ENCODE measurements at places on chromosomes 2 and 18.

DNA sequence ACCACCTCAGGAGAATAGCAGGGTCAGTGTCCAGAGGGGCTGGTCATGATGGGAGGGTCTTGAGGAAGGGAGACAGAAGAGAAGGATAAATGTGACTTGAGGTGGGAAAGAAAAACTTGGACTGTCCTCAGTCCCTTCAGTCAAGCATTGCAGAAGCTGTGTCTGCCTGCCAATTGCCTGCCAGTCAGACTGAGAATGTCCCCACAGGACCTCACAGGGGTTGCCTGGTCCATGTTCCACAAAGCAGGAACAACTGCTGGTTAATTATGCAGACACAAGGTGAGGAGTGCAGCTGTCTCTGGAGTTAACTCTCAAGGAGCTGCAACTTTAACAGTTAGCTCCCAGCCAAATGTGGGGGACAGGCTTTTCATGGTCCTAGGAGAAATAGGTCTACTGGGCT lies 75.7 kb downstream of the TRIM43 start:
- no peak for DNase-seq

DNA sequence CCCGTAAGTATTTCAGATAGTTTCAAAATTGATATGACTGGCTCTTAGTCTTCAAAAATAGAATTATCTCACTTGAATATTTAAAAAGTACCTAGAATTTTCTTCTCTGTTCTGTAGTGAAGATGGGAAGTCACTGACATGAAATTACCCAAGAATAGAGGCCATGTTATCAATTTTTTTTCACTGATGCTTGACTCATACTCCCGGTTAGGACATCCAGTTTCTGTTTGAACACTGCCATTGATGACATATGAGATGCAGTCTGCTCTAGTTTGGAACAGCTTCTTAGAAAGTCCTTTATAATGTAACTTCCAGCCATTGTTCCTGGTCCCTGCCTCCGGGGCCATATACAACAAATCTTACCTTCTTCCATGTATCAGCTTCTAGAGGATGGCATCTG lies 26.0 kb downstream of the MAP3K20 start:
- DNase-seq = no peak

GRCh38 chr2:234116010-234116409 lies 65.5 kb downstream of the SPP2 start:
- DNase-seq = no peak

DNA sequence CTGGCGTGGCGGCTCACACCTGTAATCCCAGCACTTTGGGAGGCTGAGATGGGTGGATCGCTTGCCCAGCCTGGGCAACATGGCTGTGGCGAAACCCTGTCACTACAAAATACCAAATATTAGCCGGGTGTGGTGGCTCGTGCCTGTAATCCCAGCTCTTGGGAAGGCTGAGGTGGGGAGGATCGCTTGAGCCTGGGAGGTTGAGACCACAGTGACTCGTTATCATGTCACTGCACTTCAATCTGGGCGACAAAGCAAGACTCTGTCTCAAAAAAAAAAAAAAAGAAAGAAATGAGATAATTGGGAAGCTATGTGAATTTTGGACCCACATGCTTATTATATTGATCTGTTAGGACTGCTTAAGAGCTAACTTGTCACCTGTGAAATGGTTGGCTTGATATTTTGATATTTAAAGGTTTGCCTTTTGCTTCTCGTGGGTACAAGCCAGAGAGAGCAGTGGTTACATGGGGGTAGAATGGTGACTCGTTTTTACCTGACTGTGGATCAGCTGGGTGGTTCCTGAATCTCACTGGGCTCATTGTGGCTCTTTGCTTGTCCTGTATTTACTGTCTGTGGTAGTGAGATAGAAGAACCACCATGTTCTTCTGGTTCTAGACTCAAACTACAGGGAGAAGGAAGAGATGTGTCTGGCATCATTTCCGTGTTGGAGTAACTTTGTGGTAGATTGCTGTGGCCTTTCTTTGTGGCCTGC lies 28.9 kb downstream of the ZNF532 start:
- DNase-seq = no peak

- DNase-seq = no peak
Observed at GRCh38 chr2:154449951-154450658, 248.4 kb upstream of the KCNJ3 start.

DNA sequence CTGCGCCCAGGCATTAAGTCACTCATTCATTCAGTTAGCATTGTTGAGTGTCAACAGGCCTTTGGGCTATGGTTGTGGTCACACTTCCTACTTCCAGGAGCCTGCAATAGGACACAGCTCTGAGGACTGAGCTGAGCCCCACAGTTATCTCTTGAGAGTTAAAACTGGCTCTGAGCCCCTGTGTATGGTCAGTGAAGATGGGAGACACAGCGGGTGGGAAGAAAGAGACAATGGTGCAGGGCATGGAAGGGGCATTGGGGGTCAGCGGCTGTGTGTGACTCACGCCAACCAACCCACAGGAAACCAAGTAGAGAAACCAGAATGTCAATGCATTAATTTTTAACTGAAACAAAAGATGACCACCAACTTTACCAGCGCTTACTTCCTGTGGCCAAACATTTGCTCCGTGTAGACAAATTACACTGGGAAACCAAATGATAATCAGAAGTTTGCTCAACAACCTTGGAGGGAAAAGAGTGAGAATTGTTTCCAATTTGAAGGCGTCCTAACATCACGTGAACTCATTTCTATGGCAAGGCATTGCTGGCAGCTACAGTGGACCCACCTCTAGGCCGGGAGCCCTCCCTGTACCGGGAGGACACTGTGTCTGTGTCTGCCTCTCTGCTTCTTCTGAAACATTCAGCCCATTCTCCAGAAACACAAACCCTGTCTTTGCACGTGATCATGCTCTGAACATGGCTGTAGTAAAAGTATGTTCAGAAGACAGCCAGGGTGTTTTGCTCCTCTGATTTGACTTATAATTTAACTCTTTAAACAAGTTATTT lies 212.0 kb upstream of the ID2 start:
- DNase-seq = no peak

DNA sequence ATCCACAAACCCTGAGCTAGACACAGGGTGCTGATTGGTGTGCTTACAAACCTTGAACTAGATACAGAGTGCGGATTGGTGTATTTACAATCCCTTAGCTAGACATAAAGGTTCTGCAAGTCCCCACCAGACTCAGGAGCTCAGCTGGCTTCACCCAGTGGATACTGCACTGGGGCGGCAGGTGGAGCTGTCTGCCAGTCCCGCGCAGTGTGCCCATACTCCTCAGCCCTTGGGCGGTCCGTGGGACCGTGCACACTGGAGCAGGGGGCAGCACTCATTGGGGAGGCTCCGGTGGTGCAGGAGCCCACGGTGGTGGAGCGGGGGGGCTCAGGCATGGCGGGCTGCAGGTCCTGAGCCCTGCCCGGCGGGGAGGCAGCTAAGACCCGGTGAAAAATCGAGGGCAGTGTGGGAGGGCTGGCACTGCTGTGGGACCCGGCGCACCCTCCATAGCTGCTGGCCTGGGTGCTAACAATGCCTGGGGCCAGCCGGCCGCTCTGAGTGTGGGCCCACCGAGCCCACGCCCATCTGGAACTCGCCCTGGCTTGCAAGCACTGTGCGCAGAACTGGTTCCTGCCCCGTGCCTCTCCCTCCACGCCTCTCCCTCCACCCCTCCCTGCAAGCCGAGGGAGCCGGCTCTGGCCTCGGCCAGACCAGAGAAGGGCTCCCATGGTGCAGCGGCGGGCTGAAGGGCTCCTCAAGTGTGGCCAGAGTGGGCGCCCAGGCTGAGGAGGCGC lies 75.6 kb downstream of the MOB4 start:
- DNase-seq = no peak

DNA sequence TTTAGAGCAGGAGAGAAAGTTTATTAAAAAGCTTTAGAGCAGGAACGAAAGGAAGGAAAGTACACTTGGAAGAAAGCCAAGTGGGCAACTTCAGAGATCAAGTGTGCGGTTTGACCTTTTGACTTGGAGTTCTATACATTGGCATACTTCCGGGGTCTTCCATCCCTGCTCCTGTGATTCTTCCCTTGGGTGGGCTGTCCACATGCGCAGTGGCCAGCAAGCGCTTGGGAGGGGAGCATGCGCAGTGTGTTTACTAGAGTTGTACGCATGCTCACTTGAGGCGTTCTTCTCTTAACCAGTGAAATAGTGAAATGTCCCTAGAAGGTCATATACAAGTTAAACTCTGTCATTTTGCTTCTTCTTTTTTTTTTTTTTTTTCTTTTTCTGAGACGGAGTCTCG lies 56.9 kb upstream of the ZNF532 start:
- DNase-seq = no peak

DNA sequence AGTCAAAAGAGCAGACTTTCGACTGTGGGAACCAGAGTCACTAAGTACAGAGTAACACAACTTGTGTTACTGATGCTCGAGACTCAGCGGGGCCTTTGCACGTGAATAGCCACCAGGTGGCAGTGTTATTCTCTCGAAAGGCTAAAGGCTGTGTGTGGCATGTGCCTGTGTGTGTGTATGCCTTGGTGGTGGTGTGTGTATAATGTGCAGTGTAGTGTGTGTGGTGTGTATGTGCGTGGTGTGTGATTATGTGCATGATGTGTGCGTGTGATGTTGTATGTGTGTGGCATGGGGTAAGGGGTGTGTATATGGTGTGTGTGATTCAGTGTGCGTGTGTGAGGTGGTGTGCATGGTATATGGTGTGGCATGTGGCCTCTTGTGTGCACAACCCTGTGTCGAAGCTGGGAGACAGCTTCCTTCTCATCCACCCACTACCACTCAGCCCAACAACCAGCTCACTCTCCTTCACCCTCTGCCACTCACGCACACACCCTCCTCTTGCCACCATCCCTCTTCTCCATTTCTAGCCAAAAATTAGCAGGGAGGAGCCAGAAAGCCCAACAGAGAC lies 83.0 kb upstream of the ZNF532 start:
- peak; percentile 70 for DNase-seq

DNA sequence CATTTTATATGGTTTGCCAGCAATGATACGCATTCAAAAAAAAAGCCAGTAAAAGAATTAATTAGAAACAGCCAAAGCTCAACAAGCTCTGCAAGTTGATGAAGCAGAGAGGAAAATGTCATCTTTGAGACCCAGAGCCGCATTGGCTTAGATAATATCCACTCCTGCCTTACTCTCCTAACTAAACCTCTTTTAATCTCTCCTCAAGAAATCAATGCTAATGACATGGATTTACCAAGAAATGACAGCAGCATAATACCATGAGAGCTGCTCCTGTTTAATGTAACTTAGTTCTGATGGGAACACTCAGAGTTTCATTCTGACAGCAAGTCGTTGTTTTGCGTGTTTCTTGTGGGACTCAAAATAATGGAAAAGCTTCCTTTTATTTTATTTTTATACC lies 1099.4 kb upstream of the PIK3C3 start:
- no peak for DNase-seq

DNA sequence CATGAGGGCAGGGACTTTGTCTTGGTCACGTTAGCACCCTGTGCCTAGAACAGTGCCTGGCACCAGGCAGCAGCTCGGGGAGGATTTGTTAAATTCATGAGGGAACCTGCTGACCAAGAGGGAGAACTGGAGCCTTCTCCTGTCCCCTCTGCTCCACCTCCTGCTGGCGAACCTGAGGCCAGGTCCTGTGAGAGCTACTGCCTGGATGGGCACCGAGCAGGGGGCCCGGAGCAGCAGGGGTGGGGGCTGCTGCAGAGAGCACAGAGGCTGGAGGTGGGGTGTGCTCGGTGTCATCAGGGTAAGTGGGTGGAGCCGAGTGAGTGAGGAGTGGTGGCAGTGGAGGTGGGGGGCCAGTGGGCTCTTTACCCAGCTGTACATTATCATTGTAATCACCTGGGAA lies 52.1 kb upstream of the FAHD2A start:
- no peak for DNase-seq

Measured in CD4-positive, alpha-beta T cell treated with Interleukin-6 for 4 hours (primary cell).